ENCODE measurements at places on chromosomes 12 and 14.

GRCh38 chr14:96979611-96980074 lies 182.5 kb downstream of the VRK1 start:
- no peak for DNase-seq

DNA sequence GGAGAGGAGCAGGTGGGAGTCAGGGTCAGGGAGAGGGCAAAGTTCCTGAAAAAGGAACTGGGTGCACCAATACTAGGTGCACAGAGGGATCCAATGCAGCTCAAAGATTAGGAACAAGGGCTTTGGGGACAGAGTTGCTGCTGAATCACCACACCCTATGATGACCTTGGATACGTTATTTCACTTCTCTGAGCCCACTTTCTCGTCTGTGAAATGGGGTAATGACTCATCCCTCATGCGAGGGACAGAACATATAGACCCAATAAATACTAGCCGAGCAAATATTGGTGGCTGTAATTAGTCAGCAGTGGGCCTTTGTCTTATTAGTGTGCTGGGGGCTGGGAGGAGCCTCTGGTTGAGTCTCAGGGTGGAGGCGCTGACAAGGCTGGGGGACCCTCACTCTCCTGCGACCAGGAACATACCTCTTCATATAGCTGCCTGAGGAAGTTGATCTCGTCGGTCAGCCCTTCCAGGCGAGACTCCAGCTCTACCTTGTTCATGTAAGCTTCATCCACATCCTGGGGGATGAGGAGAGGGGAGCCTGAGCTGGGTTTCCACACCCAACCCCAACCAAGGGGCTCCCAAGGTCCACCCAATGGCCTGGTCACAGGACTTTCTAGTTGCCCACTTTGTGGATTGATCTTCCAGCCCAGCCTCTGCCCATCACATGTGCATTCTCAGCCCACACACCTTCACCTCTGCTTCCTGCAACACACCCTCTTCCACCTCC lies 4.5 kb downstream of the KRT8 start:
- DNase-seq = no peak

- DNase-seq = peak; percentile 89
Observed at GRCh38 chr12:124940393-124941169, 26.1 kb upstream of the UBC start.

DNA sequence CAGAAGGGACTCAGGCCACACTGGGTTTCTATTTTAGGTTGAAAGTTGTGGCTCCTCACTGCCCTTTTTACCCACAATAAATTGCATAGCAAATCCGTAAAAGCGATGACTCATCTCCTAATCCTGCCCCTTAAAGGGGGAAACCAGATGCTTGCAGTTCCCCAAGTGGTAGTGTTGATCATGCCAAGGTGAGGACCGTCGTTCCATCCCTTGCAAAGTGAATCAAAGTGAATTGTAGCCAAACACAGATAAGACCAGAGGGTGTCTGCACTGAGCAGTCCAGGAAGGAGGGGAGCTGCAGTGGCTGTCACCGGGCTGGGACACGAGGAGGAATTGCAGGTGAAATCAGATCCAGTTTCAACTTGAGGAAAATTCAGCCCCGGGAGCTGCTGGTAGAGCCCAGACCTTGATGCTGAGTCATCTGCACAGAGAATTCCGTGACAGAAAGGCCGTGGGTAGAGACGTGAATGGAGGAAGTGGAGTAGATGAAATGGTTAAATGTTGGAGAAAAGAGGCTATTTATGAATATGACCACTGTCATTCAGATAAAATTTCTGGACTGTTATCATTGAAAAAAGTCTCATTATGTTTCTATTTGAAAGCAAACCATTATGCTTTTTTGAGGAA lies 44.2 kb upstream of the MMP17 start:
- no peak for DNase-seq

GRCh38 chr12:65022421-65022820 lies 98.7 kb downstream of the WIF1 start:
- DNase-seq = no peak

DNA sequence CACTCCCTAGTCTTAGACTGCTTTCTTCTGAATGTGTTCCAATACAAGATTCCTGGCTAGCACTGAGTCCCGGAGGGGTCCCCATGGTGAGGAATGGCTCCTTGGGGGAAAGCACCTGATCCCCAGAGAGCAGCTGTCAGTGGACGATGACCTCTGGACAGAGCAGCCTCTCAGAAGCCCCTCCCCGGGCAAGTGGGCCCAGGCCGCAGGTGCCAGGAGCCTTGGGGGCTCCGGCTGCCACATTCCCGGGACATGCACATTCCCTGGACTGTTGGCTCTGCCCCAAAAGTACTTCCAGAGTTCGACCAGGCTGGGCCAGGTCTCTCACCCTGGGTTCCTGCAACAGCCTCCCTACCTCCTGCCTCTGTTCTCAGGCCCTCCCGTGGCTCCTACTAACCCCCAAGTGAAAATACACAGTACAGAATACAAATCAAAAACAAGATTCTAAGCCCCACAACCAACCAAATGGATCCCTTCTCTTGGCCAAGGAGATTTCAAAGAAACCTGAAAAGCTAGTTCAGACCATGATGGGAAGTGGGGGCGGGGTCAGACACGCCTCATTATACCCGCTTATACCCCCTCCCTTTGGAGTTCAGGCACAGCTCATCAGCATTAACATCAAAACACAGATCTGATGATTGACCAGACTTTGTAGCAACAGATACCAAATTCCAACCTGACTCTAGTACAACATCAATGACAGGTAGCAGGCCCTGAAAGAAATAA lies 23.3 kb upstream of the BTBD6 start:
- DNase-seq = no peak
